ENCODE measurements at places on chromosomes 1 and 21.

DNA sequence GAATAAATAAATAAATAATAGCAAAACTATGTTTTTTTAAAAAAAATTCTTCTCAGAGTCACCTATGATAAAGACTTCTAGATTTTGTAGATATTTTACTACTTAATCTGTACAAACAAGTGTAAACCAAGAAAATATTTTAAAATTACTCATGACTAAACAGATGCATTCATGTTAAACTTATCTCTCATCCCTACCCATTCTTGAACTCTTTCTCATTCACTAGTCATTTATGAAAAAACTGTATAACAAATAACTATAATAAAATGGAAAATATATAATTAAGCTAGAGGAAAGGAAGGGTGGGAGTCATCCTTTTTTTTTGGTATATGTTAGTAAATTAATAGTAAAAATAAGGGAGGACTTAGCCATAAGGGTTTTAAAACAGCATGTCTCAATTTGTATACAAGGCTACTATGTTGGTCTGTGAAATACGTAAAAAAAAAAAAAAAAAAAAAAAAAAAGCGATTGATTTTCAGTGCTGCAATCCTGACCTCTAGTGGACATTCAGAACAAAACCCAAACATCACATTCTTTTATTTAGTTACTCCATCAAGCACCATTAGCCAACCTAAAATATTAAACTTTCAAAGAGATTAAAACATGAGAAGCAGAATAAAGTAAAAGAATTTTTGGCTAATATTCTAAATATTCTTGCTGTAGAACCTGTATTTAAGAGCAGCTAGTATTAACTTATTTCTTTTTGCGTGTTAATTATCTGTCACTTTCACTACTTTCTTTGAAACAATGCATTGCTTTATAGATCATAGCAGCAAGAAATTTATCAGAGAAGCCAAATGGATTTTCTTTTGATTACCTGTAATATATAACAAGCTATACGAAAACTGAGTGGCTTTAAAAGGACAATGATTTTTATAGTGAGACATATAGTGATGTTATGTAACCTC, 255.8 kb upstream of the CACYBP start:
- no peak for DNase-seq
- no peak overlapping the region for H3K4me3 ChIP-seq
- no peaks in the 10 kb centered on the region for H3K27me3 ChIP-seq

DNA sequence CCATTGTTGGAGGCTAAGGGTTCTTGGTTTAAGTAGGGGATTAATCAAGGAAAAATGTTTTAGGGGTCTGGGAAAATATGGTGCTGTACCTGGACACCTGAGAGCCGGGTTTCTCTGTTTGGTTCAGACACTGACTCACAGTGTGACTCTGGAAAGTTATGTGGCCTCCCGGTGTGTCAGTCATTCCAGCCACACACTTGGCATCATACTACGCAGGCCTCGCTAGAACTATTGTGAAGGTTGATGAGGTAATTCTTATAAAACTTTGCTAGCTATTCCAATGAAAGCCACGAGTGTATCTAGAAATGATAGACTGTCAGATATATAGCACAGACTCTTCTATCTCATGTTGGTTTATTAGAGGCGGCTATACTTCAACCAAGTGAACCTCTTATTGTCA, 4.8 kb upstream of the CAMSAP2 start:
- peaks cover 4% of the 10 kb centered on the region for H3K36me3 ChIP-seq
- no peak overlapping the region for H3K27ac ChIP-seq
- H3K27me3 ChIP-seq, result no peaks in the 10 kb centered on the region
- no peak for DNase-seq
- H3K4me3 ChIP-seq, result no peak overlapping the region

DNA sequence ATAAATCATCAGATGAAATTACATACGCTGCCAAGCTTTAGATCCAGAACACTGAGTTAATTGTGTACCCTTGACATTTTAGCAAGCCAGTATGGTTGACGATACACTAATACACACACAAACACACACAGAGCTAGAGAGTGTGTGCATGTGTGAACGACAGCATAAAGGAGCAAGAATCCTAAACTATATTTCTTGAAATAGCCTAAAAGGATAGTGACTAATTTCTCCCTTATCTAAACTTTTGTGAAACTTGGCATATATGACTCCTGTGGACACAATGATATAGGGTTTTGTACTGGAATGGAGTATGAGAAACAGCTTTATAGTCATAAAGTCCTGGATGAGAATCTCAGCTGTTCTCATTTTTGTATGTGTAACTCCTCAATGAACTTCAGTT, 65.1 kb upstream of the DMRTA2 start:
- no peaks in the 10 kb centered on the region for H3K27me3 ChIP-seq
- no peak overlapping the region for H3K27ac ChIP-seq
- no peak for DNase-seq
- no peak overlapping the region for H3K4me3 ChIP-seq
- peaks cover 6% of the 10 kb centered on the region for H3K4me1 ChIP-seq

GRCh38 chr1:54017979-54018378, at the start of gene LDLRAD1:
LDLRAD1 (minus strand) TSS chr1:54018186; CDS start chr1:54018112, 74 bp downstream.
- H3K27ac ChIP-seq, result no peak within 1 kb of the TSS
- peaks cover 41% of the 10 kb centered on the region for H3K27me3 ChIP-seq
- no peaks in the 10 kb centered on the region for H3K4me1 ChIP-seq
- peaks cover 2% of the 10 kb centered on the region for H3K36me3 ChIP-seq
- no peak within 1 kb of the TSS for H3K4me3 ChIP-seq

- peaks cover 2% of the 10 kb centered on the region for H3K36me3 ChIP-seq
- DNase-seq, result no peak
- no peak overlapping the region for H3K27ac ChIP-seq
- peaks cover 5% of the 10 kb centered on the region for H3K4me1 ChIP-seq
These were observed 15.4 kb downstream of the L1TD1 start for GRCh38 chr1:62209931-62210595.

DNA sequence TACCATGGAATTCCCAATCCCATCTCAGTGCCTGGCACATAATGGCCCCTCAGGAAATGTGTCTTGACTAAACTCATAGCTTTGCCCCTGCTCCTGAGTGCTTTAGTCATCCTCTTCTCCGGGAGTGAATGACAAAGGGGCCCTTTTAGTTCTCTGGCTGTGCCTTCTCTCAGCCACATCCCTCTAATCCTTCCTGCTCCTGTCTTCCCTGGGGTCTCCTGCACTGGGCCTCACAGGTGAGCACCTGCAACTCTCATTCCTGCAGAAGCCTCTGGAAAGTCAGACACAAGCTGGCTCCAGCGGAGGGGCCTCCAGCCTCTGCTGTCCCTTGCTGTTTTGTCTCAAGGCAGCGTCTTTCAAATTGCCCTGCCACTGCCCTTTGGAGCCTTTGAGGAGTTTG, 14.0 kb upstream of the ETV3L start:
- H3K27ac ChIP-seq, result no peak overlapping the region
- no peak for DNase-seq
- peaks cover 36% of the 10 kb centered on the region for H3K27me3 ChIP-seq
- H3K4me3 ChIP-seq, result no peak overlapping the region

DNA sequence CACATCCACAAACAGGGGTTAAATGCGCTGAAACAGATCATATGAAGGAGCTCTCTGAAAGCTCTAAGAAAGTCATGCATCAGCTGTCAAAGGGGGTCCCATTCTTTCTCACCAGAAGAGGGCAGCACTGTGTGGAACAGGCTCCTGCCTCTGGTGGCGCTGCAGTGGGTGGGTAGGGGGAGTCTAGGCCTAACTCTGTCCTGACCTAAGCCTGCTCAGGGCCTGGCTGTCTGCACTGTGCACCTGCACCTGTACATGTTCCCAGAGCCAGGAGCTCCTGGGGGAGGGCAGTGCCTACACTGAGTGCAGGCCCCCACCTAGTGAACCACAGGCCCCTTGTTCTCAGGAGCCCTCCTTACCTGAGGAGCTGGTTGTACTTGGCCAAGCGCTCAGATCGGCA, 16.0 kb downstream of the ENO1 start:
- no peaks in the 10 kb centered on the region for H3K27me3 ChIP-seq
- H3K27ac ChIP-seq, result no peak overlapping the region
- H3K36me3 ChIP-seq, result peaks cover 76% of the 10 kb centered on the region
- H3K4me3 ChIP-seq, result no peak overlapping the region
- no peak for DNase-seq
- H3K4me1 ChIP-seq, result peaks cover 20% of the 10 kb centered on the region

DNA sequence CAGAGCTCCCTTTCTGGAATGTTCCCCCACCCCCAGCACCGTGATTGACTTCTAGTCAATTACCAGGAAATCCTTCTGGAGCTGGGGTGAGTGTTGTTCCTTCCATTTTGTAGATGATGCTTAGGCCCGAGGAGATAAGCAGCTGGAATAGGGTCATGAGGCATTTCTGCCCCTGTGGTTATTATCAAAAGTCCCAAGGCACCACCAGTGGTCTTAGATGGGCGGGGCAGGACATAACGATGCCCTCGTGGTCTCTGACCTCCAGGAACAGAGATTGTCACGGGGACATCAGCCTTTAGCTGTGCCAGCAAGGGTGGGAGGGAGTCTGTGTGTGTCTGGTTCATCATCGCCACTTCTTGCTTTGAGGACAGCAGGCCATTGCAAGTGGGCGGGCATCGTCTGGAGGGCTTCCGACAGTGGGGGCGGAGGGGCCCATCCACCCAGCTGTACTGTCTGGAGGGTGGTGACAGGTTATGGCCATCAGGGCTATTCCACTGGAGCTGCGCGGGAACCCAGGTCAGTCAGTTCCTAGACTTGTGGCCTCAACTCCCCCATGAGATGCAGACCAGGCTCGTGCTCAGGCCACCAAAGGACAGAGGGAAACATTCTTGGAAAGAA, 22.6 kb downstream of the TNFRSF8 start:
- peaks cover 54% of the 10 kb centered on the region for H3K4me1 ChIP-seq
- H3K27me3 ChIP-seq, result no peaks in the 10 kb centered on the region
- H3K36me3 ChIP-seq, result peaks cover 8% of the 10 kb centered on the region
- H3K4me3 ChIP-seq, result no peak overlapping the region

DNA sequence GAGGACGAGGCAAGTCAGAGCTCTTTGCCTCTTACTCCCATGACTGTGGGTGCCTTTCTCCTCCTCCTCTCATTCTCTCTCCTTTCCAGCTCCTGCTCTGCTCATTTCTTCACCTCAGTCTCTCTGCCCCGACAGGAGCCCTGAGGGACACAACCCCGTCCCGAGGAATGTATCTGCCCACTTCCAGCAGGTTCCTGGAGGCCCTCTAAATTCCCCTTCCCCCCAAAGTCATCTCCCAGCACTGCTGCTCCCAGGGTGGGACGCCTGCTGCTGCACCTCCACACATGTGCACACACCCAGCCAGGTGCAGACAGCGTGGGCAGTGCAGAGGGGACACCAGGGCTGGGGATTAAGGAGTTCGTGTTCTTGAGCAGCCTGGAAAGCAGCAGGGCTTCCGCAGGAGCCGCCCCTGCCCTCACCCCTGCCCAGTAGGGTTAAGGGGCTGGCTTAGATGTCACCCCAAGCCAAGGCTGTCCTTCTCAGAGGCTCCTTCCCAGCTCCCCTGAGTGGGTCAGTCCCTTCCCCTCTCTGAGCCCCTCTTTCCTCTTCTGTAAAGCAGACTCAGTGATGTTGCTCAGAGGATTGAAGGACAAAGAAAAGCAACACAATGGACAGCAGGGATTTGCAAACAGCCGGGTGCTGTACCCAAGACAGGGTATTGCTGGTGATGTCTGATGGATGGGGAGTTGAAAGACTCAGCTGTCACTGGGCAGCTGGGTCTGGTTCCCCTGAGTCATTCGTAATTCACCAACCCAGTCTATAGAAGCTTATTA, 346.0 kb downstream of the MATN1 start:
- H3K36me3 ChIP-seq, result no peaks in the 10 kb centered on the region
- peaks cover 3% of the 10 kb centered on the region for H3K4me1 ChIP-seq
- DNase-seq, result no peak
- no peak overlapping the region for H3K27ac ChIP-seq
- H3K27me3 ChIP-seq, result peaks cover 74% of the 10 kb centered on the region

GRCh38 chr1:47847763-47848162, 149.4 kb downstream of the TRABD2B start:
- H3K36me3 ChIP-seq, result no peaks in the 10 kb centered on the region
- DNase-seq, result no peak
- no peak overlapping the region for H3K4me3 ChIP-seq
- H3K27me3 ChIP-seq, result peaks cover 12% of the 10 kb centered on the region

- peaks cover 72% of the 10 kb centered on the region for H3K27me3 ChIP-seq
- H3K27ac ChIP-seq, result no peak overlapping the region
- no peaks in the 10 kb centered on the region for H3K4me1 ChIP-seq
These were observed 125.5 kb upstream of the SERBP1 start for GRCh38 chr1:67555461-67556296.

DNA sequence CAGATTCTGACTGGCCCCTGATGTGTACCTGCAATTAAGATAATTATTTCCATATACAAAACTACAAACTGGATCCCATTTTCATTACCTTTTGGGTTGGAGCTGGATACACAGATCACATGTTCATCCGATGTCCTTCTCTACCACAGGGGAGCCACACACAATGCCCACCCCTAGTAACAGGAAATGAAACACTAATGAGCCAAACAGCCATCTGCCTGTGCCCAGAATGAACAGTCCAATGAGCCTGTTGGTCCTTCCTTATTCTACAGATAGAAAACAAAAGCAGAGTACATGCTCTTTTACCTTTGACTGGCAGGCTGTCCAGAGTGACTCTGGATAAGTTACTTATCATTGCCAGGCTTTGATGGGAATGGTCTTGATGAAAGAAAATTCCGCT, 68.6 kb downstream of the SIPA1L2 start:
- H3K4me1 ChIP-seq, result peaks cover 13% of the 10 kb centered on the region
- H3K36me3 ChIP-seq, result peaks cover 2% of the 10 kb centered on the region
- no peak overlapping the region for H3K4me3 ChIP-seq
- DNase-seq, result no peak

DNA sequence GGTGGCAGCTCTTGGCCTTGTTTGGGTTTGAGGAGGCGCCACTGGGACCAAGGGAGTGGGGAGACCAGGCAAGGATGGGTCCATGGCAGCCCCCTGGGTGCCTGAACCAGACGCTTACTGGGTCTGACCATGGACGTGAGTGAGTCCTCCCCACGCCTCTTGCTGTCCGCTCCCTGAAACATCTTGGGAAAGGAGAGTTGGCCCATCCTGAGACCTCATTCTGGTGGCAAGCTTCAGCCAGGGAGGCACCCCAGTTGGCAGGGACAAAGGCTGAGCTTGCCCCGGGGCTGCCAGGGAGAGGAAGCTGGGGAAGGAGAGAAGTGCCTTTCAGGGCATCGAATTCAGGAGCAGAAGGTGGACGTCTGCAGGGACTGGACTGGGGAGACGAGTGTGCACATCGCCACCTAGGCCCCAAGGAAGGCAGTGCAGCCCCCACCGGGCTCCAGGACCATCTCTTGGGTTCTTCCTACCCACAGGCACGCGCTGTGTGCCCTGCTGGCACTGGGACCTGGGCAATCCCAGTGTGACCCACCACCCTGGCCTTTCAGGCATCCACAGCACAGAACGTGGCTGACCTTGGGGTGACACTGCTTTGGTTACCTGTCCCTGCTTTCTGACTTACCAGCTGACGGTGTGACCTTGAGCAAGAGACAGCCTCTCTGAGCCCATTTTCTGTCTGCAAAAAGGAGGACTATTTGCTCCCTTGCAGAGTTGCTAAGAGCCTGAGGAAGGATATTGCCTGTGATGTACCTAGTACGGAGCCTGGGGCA, 132.9 kb upstream of the WNT4 start:
- no peak for DNase-seq
- no peak overlapping the region for H3K27ac ChIP-seq
- no peaks in the 10 kb centered on the region for H3K4me1 ChIP-seq
- H3K4me3 ChIP-seq, result no peak overlapping the region
